Stimulated activated CD4-positive, alpha-beta T cell treated with anti-CD3 and anti-CD28 coated beads, TNF-alpha, amount 100 ng/mL, for 4 hours (primary cell): ENCODE measurements at places on chromosomes 1 and 21.

DNA sequence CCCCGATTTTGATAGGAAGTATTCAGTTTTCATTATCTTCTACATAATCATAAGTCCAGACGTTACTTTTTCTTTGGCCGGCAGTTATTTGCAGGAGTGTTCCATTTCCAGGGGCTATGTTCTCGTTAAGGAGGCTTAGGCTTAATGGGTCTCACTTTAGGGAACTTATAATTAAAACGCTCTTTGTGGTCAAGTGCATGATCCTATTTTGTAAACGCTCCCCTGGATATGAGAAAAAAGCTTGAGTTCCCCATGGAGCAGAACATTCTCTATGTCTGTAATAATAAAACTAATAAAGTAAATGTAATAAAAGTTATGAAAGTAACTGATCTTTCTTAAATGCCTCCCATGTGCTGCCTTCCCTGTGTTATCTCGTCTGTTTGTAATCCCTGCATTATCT is 48.7 kb upstream of the GPR153 start:
- no peak for DNase-seq

DNA sequence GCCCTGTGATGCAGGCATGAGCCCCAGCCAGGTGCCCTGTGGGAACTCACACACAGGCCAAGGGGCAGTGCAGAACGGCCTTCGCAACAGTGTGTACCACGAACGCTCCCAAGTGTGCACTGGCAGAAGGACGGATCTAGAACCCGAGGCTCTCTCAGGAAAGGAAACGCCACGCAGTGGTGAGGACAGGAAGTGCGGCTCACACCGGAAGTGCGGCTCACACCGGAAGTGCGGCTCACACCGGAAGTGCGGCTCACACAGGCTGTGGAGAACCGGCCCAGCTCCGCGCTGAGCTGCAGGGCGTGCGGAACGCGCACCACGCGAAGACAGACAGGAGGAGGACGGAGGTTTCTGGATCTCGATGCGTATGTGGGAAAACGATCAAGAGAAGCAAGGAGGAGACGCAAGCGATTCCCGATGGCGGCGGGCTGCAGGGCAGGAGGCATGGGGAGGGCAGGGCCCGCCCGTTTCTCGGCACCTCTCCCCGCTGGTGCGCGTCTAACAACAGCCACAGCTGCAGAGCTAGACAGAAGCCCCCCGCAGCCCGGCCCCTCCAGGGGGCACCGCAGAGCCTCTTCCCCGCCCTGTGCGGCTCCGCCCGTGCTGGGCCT is 35.9 kb upstream of the TMEM52 start:
- DNase-seq, result no peak

GRCh38 chr1:206457408-206458120 is 12.7 kb upstream of the IKBKE start:
- DNase-seq, result no peak

GRCh38 chr1:113002297-113002696 is 46.3 kb upstream of the SLC16A1 start:
- no peak for DNase-seq

DNA sequence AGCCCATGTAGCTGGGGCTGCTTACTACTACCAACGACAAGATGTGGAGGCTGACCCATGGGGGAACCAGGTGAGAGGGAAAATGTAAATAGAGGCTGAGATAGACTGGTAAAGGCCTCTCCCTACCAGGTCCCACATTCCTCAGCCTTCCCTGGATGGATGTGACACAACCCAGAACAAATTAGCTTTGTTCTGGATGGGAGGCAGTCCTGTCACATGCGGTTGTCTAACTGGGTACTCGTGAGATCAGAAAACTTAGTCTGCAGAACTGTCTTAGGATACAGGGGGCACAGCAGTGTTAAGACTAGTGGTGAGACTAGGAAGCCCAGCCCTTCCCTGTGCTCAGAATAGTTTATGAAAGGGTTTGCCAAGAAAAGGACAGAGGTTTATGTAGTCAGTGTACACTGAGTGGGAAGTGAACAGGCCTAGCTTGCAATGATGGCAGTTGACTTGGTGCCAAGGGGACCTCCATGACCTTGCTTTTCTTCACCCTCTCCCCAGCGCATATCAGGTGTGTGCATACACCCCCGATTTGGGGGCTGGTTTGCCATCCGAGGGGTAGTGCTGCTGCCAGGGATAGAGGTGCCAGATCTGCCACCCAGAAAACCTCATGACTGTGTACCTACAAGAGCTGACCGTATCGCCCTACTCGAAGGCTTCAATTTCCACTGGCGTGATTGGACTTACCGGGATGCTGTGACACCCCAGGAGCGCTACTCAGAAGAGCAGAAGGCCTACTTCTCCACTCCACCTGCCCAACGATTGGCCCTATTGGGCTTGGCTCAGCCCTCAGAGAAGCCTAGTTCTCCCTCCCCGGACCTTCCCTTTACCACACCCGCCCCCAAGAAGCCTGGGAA is 8.4 kb downstream of the MMACHC start:
- DNase-seq, result no peak

GRCh38 chr1:26352338-26352679 is 1.6 kb downstream of the CRYBG2 start:
- DNase-seq, result no peak

- DNase-seq, result no peak
These were observed 61.5 kb downstream of the ADARB1 start for GRCh38 chr21:45135868-45136267.

DNA sequence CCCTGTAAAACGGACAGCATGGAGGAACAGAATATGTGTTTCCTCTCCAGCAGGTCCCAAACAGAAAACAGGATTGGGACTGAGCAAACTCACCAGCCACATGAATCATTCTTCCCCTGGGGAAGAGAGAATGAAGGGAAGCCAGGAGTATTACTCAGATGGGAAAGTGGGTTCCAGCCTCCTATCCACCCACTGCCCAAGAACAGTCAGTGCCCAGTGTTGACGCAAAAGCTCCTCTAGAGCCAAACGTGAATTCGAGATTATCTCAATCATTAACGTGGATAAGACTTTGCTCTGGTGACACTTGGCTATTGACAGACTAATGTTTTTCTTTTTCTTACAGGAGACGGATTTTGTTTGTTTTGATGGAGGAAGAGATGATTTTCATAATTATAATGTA is 9.3 kb downstream of the MIA3 start:
- no peak for DNase-seq
